Ecto neural progenitor cell (in vitro differentiated cells): ENCODE measurements at places on chromosomes 11 and 22.
A peak's percentile ranks its signal among the peaks of the same experiment; 100 is the strongest.

DNA sequence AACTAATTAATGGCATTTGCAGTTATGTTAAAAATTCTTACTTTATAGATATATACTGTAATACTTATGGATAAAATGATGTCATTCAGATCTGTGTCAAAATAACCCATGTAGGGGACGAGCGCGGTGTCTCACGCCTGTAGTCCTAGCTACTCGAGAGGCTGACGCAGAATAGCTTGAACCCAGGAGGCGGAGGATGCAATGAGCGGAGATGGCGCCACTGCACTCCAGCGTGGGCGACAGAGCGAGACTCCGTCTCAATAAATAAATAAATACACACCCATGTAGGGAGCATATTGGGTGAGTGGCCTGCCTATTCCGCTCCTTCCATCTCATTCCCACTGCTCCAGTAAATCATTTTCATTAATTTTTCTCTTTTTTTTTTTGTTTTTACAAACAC, 7.1 kb downstream of the SNU13 start:
- DNase-seq = no peak

GRCh38 chr22:39367035-39367434, 17.2 kb downstream of the SYNGR1 start:
- DNase-seq = peak; percentile 36

DNA sequence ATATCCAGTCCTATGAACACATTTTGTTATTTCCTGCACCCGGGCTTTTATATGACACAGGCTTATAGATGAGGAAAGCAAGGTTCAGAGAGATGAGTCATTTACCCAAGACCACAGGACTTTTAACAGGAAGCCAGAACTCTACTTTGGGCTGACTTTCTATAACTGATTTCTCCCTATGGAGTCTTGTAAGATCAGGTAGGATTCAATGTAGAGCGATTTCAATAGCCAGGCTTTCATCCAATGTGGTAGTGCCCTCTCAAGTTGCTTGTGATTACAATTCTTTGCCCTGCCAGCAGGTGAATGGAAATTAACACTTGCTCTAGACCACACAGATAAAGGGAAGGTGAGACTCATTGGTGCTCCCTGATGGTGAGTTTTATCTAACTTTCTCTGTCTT, 378.3 kb downstream of the INSC start:
- no peak for DNase-seq

GRCh38 chr11:111001081-111001430, 244.5 kb upstream of the POU2AF2 start:
- DNase-seq = no peak

GRCh38 chr22:18906896-18907295, 776 bp downstream of the DGCR6 start:
- DNase-seq = no peak

- DNase-seq = no peak
These were observed 93.2 kb upstream of the PRR5 start for GRCh38 chr22:44608597-44609399.
